ENCODE measurements at places on chromosomes 5 and 9.

- DNase-seq, result peak; percentile 11
Measured at GRCh38 chr5:54821445-54822323, 163.7 kb downstream of the ESM1 start.

DNA sequence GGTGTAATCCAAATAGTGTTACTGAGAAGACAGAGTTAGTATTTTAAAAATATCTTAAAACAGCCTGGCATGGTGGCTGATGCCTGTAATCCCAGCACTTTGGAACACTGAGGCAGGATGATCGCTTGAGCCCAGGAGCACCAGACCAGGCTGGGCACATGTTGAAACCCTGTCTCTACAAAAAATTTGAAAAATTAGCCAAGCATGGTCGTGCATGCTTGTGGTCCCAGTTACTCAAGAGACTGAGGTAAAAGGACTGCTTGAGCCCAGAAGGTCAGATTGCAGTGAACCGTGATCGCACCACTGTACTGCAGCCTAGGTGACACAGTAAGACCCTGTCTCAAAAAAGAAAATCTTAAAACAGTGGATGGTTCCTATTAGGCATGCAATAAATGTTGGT lies 12.4 kb downstream of the IFNA1 start:
- DNase-seq, result no peak

DNA sequence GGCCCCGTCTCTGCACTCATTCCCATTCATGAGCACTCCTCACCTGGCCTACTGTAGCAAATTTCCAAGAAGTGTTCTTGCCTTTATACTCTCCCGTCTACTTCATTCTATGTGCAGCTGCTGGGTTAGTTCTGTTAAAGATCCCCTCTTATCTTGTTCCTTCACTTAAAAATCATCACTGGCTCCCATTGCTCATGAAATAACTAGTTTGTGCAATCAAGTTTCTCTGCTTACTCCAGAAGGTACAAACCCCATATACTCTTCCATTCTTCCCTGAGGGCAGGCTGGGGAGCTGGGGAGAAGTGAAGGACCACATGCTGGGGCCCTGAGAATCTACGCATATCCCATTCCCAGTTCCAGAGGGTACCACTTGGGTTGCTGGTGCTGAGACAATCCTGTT lies 84.4 kb upstream of the KLF9 start:
- no peak for DNase-seq

DNA sequence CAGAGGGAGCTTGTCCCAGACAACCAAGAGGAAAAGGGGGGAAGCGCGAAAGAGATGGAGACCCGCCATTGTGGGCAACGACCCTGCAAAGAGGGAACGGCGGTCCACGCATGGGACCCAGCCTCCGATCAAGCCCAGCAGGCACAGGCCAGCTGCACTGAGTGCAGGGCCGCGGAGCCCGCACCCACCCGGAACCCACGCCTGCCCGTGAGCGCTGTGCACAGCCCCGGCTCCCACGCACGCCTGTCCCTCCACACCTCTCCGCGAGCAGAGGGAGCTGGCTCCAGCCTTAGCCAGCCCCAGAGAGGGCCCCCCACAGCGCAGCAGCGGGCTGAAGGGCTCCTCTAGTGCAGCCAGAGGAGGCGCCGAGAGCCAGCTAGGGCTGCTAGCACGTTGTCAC lies 416.5 kb downstream of the DMRTA1 start:
- DNase-seq, result no peak

GRCh38 chr5:342501-343460 lies 21.3 kb downstream of the AHRR start:
- no peak for DNase-seq

GRCh38 chr5:146699138-146699537 lies 179.4 kb downstream of the PPP2R2B start:
- no peak for DNase-seq

GRCh38 chr9:101131326-101131725 lies 102.8 kb downstream of the PLPPR1 start:
- DNase-seq, result no peak

GRCh38 chr5:119267958-119268386 lies 87.8 kb upstream of the TNFAIP8 start:
- DNase-seq, result peak; percentile 95

DNA sequence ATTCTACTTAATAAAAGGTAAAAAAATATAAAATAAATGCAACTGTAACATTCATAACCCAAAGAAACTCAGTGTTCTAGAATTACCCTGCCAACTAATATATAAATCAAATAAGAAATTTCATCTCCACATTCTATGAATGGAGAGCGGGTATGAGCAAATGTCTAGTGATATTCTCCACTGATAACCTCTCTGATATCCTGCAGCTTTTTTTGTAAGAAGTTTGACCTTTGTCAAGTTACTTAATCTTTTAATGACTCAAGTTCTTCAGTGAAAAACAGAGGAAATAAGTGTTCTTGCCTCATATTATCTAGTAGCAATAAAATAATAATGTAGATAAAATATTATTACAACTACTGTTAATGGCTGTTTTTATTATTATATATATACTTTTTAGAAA lies 1275.6 kb upstream of the CDH9 start:
- no peak for DNase-seq

DNA sequence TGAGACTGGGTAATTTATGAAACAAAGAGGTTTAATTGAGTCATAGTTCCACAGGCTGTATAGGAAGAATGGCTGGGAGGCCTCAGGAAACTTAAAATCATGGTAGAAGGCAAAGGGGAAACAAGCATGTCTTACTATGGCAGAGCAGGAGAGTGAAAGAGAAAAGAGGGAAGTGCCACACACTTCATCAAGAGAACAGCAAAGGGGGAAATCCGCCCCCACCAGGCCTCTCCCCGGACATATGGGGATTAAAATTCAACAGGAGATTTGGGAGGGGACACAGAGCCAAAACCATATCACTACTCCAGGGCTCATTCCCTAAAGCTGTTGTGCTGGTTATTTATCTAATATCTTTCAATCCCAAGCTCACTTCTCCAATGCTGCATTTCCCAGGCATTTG lies 50.2 kb upstream of the NR3C1 start:
- no peak for DNase-seq

- DNase-seq, result peak; percentile 98
Measured at GRCh38 chr9:5628530-5629311, at the start of gene RIC1. RIC1 (plus strand) TSS chr9:5629107; CDS start chr9:5629310, 203 bp downstream.

DNA sequence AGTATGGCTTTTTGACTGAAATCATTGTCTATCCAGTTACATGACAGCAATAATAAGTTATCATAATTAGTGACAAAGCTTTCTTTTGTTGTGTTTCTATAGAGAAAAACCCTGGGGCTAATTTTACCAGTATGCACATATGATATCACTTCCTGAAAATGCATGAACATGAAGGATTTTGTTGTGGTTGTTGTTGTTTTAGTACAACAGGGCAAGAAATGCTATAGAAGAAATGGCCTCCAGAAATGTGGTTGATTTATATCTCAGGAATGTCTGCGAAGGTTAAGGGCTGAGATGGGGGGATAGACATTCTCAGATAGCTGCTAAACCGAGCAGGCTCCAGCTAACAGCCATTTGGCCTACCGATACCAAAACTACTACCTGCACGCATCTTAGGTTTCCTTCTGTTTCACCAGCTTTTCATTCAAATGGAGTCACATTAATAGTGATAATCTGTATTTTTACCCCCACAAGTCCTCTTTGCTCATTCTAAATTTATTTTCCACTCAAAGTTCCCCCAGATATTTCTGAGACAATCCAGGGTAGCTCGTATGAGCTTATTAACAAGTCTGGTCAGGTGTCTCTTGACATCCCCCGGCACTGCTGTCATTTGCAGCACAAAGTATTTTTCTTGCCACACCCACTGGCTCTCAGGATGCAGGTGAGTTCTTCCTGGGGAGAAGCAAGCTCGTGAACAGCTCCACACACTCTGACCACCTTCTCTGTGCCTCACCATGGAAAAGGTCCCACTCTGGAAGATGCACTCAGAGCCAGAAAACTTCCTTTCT lies 232.4 kb upstream of the GAS1 start:
- DNase-seq, result peak; percentile 39

DNA sequence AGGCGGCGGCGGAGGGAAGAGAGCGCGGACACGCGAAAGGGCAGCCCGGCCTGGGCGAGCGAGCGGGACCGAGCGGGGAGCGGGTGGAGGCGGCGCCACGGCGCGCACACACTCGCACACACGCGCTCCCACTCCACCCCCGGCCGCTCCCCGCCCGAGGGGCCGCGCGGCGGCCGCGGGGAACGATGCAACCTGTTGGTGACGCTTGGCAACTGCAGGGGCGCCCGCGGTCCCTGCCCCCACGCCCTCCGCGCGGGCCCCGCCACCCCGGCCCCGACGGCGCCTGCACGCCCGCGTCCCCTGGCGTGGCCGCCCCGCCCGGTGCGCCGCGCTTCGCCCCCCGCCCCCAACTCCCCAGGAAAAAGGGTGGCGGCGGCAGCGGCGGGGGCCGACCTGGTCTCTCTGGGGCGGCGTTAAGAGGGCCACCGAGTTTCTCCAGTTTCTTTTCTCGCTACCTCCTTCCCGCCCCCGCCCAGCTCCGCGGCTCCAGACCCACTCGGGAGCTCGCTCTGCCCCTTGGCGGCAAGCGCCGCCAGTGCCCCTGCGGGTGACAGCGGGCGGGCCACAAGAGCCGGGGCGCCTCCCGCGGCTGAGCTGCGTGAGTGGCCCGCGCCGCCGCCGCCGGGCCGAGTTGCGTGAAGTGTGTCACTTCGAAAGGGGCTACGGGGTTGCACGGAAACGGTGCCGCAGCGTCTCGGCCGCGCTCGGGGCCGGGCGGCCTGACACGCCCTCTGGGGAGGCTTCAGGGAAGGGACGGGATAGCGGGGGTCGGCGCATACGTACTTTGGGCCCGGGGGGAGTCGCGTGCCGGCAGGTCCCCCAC lies at the start of gene NR3C1:
NR3C1 (minus strand) TSS at position 94 of the 823 bp plus-strand sequence. CDS start 2,847 bp downstream, outside the sequence.
- peak; percentile 95 for DNase-seq

DNA sequence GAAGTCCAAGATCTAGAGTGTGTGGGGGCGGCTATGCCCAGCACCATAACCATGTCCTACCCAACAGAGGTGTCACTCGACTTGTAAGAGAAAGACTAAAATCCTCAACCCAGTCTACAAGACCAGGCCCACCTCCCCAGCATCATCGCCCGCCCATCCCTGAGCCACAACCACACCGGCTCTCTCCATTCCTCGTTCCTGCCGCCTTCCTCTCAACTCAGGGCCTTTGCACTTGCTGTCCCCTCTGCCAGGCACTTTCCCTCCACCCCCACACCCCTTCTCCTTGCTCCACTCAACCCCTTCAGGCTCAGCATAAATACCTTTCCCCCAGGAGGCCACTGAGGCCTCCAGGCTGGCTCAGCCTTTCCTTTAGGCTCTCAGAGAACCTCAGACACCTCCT lies 69.3 kb downstream of the PAX5 start:
- DNase-seq, result no peak

Measured in astrocyte of the hippocampus (primary cell).